Mucosa of descending colon (tissue), 3 donors: ENCODE measurements at places on chromosomes 5 and 9. TPM values are rescaled to one million over a fixed set of nuclear protein-coding genes. Genes with fewer than 3 reads are reported as not detected.

The LEAP2 gene
- 2.9 TPM for total RNA-seq

The PTPA gene
- total RNA-seq = 109 TPM

The SH3RF2 gene
- 99.7 TPM for total RNA-seq

The FREM1 gene
- total RNA-seq = 21.2 TPM

The DOCK2 gene
- 18.1 TPM for total RNA-seq

The RANBP3L gene
- not detected for total RNA-seq

The ANKHD1 gene
- total RNA-seq = 135 TPM

The MARVELD2 gene
- total RNA-seq = 22.9 TPM

The ZNF367 gene
- 1.4 TPM for total RNA-seq

The OR1Q1 gene
- not detected for total RNA-seq

The PCDH12 gene
- total RNA-seq = 2.2 TPM

The ENTR1 gene
- 47.6 TPM for total RNA-seq

The PCDHA9 gene
- total RNA-seq = 0.17 TPM

The KIF24 gene
- total RNA-seq = 2.8 TPM

The C1QTNF2 gene
- 0.43 TPM for total RNA-seq

The EGFLAM gene
- total RNA-seq = 2.1 TPM

The MLANA gene
- not detected for total RNA-seq

The POLR3G gene
- 0.64 TPM for total RNA-seq

The STARD4 gene
- total RNA-seq = 18.8 TPM

The ESM1 gene
- total RNA-seq = not detected

The PRSS3 gene
- total RNA-seq = 174 TPM

The THBS4 gene
- total RNA-seq = 26.2 TPM

The TRIP13 gene
- 1.4 TPM for total RNA-seq

The TMEM245 gene
- total RNA-seq = 26.3 TPM

The CFAP90 gene
- total RNA-seq = not detected

The LCN1 gene
- not detected for total RNA-seq

The IL11RA gene
- total RNA-seq = 18.8 TPM

The PCDHB10 gene
- total RNA-seq = 0.35 TPM

The GDA gene
- 65.5 TPM for total RNA-seq

The DEPDC1B gene
- 4.5 TPM for total RNA-seq

The SLC27A6 gene
- total RNA-seq = 0.41 TPM

The SLF1 gene
- 6.2 TPM for total RNA-seq

The BTNL8 gene
- total RNA-seq = 39.2 TPM

The SLC6A7 gene
- 15.2 TPM for total RNA-seq

The PCAT7 gene
- total RNA-seq = 1.2 TPM

The IFNA6 gene
- not detected for total RNA-seq

The PRR16 gene
- total RNA-seq = 0.69 TPM

The LHX6 gene
- 5.1 TPM for total RNA-seq

The PPP1R26 gene
- 16.4 TPM for total RNA-seq

The TLR4 gene
- total RNA-seq = 14.9 TPM

The DNM1 gene
- total RNA-seq = 19.0 TPM

The PNPLA7 gene
- total RNA-seq = 16.7 TPM

The ALDOB gene
- total RNA-seq = 13.8 TPM

The PCDHA12 gene
- total RNA-seq = not detected

The CORO2A gene
- total RNA-seq = 45.0 TPM

The LSM11 gene
- total RNA-seq = 4.7 TPM

The TXNDC8 gene
- not detected for total RNA-seq

The WWC1 gene
- total RNA-seq = 37.0 TPM

The SEC16A gene
- 60.0 TPM for total RNA-seq

The RANBP17 gene
- 13.4 TPM for total RNA-seq

The PCDHB4 gene
- 0.35 TPM for total RNA-seq

The PFDN1 gene
- 48.0 TPM for total RNA-seq

The NTRK2 gene
- 2.5 TPM for total RNA-seq

The ADAMTS16 gene
- total RNA-seq = 0.10 TPM

The VPS13A gene
- total RNA-seq = 49.2 TPM

The RCL1 gene
- 12.4 TPM for total RNA-seq

The DND1 gene
- 1.1 TPM for total RNA-seq

The BHMT2 gene
- 17.7 TPM for total RNA-seq

The COL15A1 gene
- total RNA-seq = 11.2 TPM
